ENCODE measurements at places on chromosomes 2 and 18.

DNA sequence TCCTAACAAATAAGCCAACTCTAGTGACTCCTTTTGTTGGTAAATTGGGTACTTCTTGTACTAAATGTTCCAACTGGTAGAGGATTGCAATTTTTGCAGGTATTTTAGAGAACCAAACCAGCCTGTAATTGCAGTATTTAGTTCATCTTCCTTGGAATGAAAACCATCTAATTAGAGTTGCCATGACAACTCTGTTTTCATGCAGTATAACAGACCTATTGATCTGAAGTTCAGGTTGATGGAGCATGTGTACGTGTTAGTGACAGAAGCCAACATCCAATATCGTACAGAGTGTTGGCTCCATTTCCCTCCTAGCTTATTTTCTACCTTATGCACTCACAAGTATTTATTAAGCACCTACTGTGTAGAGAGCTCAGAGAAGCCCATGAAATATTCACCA is 176.3 kb upstream of the FOSL2 start:
- no peak for DNase-seq

- no peak for DNase-seq
Observed at GRCh38 chr18:8480506-8481328, 128.5 kb upstream of the RAB12 start.

DNA sequence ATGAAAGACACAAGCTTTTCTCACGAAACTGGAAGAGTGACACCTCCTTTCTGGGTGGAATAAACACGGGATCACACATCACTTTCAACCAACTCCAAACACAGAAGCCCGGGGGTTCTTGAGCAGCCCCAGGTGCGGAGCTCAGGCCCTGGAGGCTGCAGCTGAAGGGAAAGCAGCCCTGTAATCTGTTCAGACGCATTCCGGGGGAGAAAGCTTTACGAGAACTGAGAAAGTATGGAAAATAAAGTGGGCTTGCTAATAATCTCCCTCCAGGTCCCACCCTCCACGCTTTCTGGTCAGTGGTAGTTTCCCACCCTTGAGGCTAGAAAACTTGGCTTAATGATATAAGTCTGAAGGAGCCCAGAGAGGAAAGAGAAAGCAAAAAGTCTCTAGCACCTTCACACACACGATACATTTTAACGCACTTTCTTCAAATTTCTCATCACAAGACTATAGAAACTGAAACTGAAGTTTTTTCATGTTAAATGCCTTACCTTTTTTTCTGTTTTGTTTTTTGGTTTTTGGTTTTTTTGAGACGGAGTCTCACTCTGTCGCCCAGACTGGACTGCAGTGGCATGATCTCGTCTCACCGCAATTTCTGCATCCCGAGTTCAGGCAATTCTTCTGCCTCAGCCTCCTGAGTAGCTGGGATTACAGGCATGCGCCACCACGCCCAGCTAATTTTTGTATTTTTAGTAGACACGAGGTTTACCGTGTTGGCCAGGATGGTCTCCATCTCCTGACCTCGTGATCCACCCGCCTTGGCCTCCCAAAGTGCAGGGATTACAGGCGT is 141.3 kb downstream of the AFF3 start:
- no peak for DNase-seq

GRCh38 chr2:29700560-29700959 is 220.8 kb downstream of the ALK start:
- DNase-seq, result no peak

GRCh38 chr2:72979896-72980295 is 62.6 kb downstream of the EMX1 start:
- no peak for DNase-seq

DNA sequence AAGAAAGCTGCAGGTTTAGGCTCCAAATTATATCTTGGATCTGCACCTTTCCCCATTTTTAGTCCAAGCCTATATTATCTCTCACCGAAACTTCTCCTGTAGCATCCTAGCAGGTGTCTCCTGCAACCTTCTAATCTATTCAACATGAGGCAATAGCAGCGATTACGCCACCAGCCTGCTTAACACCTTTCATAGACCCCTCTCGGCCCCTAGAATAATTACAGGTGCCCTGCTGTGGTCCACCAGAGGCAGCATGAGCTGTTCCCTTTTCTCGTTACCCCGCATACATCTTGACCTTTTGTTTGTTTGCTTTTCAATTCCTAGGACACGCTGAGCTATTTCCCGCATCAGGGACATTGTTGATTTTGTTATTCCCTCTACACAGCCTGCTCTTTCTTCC is 361.9 kb downstream of the CYRIA start:
- DNase-seq, result no peak

GRCh38 chr18:51622702-51623101 is 425.2 kb upstream of the MEX3C start:
- DNase-seq, result no peak

GRCh38 chr18:4369705-4370104 is 85.4 kb downstream of the DLGAP1 start:
- DNase-seq, result no peak

DNA sequence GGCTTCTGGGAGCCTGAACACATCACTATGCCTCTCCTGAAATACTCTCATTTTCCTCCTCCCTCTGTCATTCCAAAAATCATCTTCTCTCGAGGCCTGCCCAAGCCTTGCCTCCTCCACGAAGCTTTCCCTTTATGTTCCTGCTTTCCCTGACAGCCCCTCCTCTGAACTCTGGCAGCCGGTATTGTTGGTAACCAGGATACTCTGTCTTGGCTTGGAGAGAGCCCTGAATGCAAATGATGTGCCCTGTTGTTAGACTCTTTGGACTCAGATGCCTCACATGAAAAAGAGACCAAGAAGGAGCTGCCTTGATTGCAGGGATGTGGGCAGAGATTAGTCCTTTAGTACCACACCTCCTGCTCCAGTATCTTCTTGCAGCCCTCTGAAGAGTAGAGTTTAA is 138.5 kb upstream of the DLX2 start:
- no peak for DNase-seq

DNA sequence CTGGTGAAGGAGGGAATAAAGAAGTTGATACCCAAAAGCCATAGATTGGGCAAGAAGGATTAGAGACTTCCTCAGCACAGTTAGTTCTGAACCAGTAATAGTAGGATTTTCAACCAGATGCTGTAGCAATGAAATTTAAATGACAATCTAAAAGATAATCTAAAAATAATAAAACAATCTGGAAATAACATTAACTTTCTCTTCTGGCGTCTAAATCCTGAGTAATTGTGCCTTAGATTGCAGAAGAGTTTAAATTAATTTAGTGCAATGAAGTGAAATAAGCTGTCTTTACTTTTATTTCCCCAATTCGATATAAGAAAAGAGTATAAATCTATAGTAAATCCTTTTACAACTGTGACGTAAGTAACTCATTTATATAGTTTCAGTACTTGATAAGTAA is 186.8 kb upstream of the DOK6 start:
- DNase-seq, result no peak

DNA sequence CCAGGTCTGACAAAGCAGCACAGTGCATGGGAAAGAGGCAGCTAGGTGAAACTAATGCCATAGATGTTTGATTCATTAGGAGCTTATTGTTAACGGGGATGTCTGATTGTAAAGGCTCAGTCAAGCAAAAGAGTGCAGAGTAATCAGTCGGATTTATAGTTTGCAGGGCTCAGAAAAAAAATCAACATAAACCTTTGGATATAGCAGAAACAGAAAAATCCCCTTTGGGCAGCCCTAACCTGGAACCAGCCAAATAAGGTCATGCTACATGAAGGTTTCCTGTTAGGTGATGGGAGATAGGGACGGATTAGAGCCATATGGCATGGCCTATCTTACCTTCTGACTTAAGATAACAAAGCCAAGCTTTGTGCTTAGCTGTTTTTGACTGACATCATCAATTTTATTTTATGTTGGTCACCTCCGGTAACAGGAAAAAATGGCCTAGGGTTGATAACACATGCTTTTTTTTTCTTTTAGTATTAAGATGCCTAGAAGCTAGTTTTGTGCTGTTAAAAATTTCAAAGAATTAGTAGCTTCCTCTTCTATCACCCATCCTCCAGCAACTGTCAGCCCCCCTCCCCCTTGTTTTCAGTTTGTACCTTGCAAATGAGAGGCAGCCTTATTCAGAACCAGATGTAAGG is 60.7 kb upstream of the ZEB2 start:
- no peak for DNase-seq

- no peak for DNase-seq
Observed at GRCh38 chr2:211035548-211036185, 479.3 kb downstream of the CPS1 start.

DNA sequence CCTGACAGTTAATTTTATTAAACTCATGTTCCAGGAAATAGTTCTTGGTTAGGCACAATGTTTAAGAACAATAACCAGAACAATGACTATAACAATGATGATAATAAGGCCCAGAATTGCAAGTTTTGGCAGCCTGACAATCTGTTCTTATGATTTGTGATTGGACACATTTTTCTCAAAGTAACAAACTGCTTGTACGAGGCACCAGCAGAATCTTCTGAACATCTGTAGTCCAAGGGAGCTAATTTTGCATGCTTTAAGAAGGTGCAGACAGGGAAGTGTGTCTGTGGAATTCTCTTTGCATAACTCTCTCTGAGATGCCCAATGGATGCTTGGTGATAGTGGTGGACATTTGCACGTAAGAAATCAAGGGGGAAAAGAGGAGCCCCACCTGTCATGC is 709.3 kb downstream of the SLC4A3 start:
- DNase-seq, result no peak

DNA sequence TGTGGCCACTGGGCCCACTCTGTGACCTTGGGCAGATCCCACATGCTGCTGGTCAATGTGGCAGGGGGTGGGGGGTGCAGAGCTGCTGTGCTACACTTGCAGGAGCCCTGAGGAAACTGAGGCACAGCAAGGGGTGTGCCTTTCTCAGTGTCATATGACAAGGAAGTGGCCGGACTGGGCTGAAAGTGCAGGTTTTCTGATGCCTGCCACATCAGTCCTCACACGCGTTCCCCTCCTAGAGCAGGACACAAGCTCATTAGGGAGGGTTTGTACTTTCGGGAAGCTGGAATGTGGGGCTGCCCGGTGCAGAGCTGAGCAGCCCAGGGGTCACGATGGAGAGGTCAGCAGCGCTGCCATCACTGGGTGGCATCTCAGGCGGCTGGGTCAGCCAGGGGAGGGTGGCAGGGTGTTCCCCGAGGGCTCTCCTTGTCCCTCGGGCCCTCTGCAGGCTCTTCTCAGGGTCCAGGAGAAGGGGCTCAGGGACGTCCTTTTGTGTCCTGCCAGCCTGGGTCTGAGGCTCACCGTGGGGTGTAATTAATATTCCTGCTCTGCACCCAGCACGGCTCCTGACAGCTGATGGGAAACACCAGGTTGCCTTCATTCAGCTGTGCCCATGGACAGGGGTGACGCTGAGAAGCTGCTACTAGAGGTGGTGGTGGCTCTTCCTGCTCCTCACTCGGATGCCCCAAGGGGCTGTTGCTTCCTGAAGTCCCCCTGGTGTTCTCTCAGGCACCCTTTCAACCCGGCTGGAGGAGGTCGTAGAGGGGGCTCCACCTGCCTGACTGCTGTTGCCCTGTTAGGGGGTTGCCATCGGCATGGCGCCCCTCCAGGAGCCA is 62.1 kb upstream of the HDAC4 start:
- no peak for DNase-seq

DNA sequence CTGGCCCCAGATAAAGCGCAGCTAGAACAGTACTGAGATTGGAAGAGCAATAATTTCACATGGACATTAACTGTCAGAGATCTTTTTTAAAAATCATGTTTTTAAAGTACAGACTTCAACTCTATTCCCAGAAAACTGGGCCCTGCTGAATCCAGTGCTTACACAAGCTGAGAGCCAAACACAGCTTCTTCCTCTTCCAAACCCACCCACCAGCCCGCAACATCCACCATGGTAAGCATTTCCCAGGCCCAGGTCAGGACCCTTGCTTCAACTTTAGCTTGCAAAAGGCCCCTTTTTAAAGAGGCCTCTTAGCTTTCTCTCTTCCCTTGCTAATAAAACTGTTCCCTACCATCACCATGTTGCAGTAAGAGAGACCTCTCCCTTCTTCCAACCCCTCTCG is 2.1 kb downstream of the AAK1 start:
- no peak for DNase-seq

GRCh38 chr18:58186258-58186948 is 142.4 kb downstream of the NEDD4L start:
- no peak for DNase-seq

- no peak for DNase-seq
Observed at GRCh38 chr2:68426848-68427579, 40.1 kb downstream of the FBXO48 start.
